ENCODE measurements at places on chromosomes 2 and 18.
A peak's percentile ranks its signal among the peaks of the same experiment; 100 is the strongest.

DNA sequence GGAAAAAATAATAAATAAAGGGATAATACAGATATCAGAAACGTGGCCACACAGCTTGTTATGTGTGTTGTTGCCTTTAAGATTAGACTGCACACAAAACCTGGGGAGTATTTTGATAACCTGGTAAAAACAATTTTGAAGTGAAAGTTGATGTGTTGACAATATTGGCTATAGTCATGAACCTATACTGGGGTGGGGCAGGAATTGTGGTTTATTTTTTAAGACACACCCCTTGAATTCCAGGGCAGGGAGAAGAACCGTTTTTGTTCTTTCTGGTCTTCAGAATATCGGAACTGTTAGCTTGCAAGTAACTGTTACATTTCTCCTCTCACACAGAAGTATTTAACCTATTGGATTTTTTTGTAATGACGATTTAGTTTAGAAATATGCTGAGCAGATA, 80.4 kb downstream of the LIMS1 start:
- H3K27me3 ChIP-seq: no peaks in the 10 kb centered on the region
- peaks cover 18% of the 10 kb centered on the region for H3K4me1 ChIP-seq
- DNase-seq: no peak
- H3K27ac ChIP-seq: no peak overlapping the region
- no peak overlapping the region for H3K4me3 ChIP-seq

DNA sequence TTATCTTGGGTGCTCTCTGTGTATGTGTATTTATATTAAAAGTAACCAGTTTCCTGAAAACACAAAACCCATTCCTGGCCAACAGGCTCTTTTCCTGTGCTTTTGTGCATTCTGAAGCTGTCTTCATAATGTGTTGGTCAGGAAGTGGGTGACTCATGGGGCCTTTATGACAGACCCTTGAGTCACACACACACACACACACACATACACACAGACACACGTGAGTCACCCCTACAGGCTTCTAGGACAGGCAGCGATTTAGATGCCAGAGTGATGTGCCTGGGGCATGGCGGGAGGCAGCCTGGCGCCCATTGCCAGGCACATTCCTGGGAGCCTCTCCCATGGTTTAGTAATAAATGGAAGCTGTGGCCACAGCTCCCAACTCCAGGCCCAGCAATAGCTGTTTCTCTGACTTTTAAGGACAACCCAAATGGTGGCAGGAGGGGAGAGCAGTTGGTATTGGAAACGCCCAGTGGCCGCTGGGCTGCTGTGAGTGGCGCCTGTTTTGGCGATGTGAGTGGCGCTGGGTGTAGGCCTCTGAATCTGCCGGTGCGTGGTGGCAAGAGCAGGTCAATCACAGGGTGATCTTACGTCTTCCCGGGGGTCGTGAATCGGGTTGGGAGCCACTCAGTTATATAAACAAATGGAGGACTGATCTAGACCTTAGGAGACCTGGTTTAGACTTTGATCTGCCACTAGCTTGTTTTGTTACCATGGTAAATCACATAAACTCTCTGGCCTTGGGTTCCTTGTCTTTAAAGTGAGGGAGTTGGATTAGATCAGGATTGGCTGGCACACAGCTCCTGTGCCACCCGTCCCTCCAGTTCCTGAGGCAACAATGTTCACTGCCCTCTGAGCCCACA, 150.7 kb upstream of the DLX2 start:
- no peak overlapping the region for H3K4me3 ChIP-seq
- H3K4me1 ChIP-seq: no peaks in the 10 kb centered on the region
- peak; percentile 28 for DNase-seq
- H3K36me3 ChIP-seq: no peaks in the 10 kb centered on the region
- peaks cover 3% of the 10 kb centered on the region for H3K27me3 ChIP-seq
- no peak overlapping the region for H3K27ac ChIP-seq

GRCh38 chr18:13394801-13395200, 176.2 kb downstream of the LDLRAD4 start:
- H3K36me3 ChIP-seq: peaks cover 13% of the 10 kb centered on the region
- no peak overlapping the region for H3K4me3 ChIP-seq
- H3K27me3 ChIP-seq: no peaks in the 10 kb centered on the region

- H3K4me3 ChIP-seq: no peak overlapping the region
- no peak for DNase-seq
- no peaks in the 10 kb centered on the region for H3K36me3 ChIP-seq
- no peaks in the 10 kb centered on the region for H3K27me3 ChIP-seq
- H3K4me1 ChIP-seq: no peaks in the 10 kb centered on the region
- H3K27ac ChIP-seq: no peak overlapping the region
Observed at GRCh38 chr2:104597942-104598341, 256.0 kb upstream of the POU3F3 start.

GRCh38 chr2:221518935-221519625, 53.0 kb downstream of the EPHA4 start:
- H3K4me1 ChIP-seq: no peaks in the 10 kb centered on the region
- H3K36me3 ChIP-seq: no peaks in the 10 kb centered on the region
- DNase-seq: no peak
- H3K4me3 ChIP-seq: no peak overlapping the region
- no peaks in the 10 kb centered on the region for H3K27me3 ChIP-seq
- H3K27ac ChIP-seq: no peak overlapping the region

GRCh38 chr2:127792805-127793204, 18.2 kb downstream of the WDR33 start:
- H3K27ac ChIP-seq: no peak overlapping the region
- H3K27me3 ChIP-seq: no peaks in the 10 kb centered on the region
- no peak for DNase-seq
- peaks cover 40% of the 10 kb centered on the region for H3K36me3 ChIP-seq

DNA sequence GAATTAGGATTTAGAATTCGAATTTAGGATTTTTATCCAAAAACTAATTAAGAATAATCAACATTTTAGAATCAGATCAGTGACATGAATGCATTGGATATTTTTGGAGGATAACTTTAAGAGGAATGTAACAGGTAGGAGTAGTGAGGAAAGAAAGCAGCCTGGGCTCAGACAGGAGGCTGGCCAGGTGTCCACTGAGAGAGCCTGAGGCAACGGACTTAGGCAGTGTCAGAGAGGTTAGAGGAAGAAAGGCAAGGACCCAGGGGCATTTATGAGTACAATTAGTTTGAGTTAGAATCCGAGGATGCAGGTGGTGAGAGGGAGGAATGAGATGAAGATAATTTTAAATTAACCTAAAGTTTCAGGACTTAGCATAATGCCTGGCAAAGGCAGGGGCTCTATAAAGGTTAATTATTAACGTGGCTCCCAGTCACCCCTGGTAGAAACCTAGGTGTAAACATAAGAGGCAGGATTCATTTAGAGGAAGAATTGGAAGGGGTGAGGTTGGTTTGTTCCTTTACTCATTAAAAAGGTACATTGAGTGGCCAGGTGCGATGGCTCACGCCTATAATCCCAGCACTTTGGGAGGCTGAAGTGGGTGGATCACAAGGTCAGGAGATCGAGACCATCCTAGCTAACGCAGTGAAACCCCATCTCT, 507.1 kb downstream of the TMEM182 start:
- H3K27ac ChIP-seq: no peak overlapping the region
- no peaks in the 10 kb centered on the region for H3K36me3 ChIP-seq
- no peaks in the 10 kb centered on the region for H3K27me3 ChIP-seq

GRCh38 chr2:206993964-206994363, 54.6 kb downstream of the CPO start:
- no peaks in the 10 kb centered on the region for H3K27me3 ChIP-seq
- no peak overlapping the region for H3K4me3 ChIP-seq
- H3K4me1 ChIP-seq: no peaks in the 10 kb centered on the region
- H3K27ac ChIP-seq: no peak overlapping the region
- no peaks in the 10 kb centered on the region for H3K36me3 ChIP-seq
- DNase-seq: no peak

DNA sequence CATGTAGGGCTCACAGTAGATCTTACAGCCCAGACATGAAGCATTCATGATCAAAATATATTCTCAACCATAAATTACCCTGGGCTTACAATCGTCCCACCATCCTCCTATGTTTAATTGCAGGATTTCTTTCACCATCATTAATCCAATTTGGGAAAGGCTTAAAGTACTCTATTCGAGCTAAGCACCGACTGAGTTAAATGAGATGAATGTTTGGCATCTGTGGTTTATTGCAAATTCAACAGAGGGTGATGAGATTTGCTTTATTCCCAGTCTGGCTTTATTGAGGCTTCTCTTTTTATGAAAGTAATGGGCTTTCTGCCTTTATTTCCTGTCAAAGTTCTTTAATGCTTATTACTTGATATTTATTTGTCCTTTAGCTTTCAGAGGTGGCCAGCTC, 159.0 kb downstream of the METTL4 start:
- no peak for DNase-seq
- no peak overlapping the region for H3K4me3 ChIP-seq
- H3K27ac ChIP-seq: no peak overlapping the region

GRCh38 chr18:44564922-44565321, 115.8 kb upstream of the SETBP1 start:
- H3K4me1 ChIP-seq: no peaks in the 10 kb centered on the region
- H3K27me3 ChIP-seq: no peaks in the 10 kb centered on the region
- H3K27ac ChIP-seq: no peak overlapping the region

GRCh38 chr2:65049010-65049639, 7.1 kb upstream of the CEP68 start:
- H3K27ac ChIP-seq: no peak overlapping the region
- H3K4me3 ChIP-seq: no peak overlapping the region
- H3K36me3 ChIP-seq: peaks cover 3% of the 10 kb centered on the region
- peaks cover 17% of the 10 kb centered on the region for H3K4me1 ChIP-seq
- DNase-seq: no peak
- no peaks in the 10 kb centered on the region for H3K27me3 ChIP-seq

GRCh38 chr18:53796040-53796729, 428.3 kb downstream of the MBD2 start:
- DNase-seq: no peak
- H3K4me1 ChIP-seq: no peaks in the 10 kb centered on the region
- no peak overlapping the region for H3K27ac ChIP-seq
- H3K36me3 ChIP-seq: no peaks in the 10 kb centered on the region
- H3K27me3 ChIP-seq: no peaks in the 10 kb centered on the region

GRCh38 chr2:109638795-109639194, 24.6 kb downstream of the SOWAHC start:
- no peak overlapping the region for H3K27ac ChIP-seq
- H3K36me3 ChIP-seq: no peaks in the 10 kb centered on the region
- DNase-seq: no peak
- H3K4me1 ChIP-seq: no peaks in the 10 kb centered on the region

DNA sequence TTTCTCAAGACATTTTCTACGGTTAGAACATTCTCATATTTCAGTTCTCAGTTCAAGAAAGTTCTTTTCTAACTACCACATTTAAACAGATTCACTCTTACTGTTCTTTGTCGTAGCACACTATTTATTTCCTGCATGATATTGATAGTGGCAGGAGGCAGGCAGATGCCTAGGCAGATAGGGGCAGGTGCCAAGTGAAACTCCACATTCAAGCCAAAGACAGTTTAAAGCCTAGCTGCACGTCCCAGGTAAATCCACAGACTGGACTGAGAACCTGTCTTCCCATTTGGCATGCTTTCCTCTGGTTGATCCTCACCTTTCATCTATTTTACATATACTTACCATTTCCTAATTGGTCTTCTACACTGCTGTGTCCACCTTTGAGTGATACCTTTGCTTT, 359.3 kb downstream of the TMX3 start:
- DNase-seq: no peak
- H3K36me3 ChIP-seq: no peaks in the 10 kb centered on the region
- H3K27me3 ChIP-seq: no peaks in the 10 kb centered on the region
- H3K4me3 ChIP-seq: no peak overlapping the region

DNA sequence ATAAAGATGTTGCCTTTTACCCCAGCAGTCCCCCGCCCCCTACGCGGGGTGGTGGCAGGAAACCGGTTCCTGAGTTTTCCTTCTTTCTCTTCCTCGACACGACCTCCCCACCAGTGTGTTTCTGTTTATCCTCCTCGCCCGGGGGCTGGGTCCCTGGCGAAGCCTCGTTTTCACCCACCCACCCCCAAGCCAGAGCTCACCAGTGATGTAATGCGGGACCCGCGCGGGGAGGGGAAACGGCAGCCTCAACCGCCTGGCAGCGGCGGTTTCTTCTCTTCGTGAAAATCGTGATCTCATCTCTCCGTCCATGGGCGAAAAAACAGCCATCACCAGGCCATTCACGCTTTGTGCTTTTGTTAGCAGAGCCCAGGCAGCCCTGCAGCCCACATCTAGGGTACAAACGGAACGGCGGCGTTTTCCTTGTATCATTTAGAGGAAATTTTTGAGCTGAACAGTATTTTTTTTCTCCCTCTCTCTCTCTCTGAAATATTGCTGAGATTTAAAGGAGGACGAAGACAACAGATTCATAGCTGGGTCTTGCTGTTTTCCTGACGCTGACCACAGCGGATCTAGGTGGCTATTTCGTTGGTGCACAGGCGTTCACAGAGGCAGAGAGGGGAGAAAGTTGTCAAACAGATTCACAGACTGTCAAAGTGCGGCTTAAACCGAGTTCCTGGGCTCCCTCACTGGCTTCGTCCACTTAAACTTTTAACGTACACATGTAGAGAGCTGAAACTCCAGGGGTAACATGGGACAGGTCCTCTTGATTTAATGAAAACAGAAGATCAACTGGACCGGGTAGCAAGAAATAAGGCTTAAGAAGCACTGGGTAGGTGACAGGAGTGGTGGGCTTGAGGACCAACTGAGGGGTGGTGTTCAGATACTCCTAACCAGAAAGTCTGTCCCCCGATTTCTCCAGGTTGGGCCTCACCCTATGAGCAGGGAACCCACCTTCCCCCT, 21.9 kb upstream of the PAX3 start:
- H3K27ac ChIP-seq: no peak overlapping the region
- no peaks in the 10 kb centered on the region for H3K27me3 ChIP-seq
- no peaks in the 10 kb centered on the region for H3K36me3 ChIP-seq
- no peak overlapping the region for H3K4me3 ChIP-seq
- DNase-seq: no peak
- H3K4me1 ChIP-seq: no peaks in the 10 kb centered on the region

DNA sequence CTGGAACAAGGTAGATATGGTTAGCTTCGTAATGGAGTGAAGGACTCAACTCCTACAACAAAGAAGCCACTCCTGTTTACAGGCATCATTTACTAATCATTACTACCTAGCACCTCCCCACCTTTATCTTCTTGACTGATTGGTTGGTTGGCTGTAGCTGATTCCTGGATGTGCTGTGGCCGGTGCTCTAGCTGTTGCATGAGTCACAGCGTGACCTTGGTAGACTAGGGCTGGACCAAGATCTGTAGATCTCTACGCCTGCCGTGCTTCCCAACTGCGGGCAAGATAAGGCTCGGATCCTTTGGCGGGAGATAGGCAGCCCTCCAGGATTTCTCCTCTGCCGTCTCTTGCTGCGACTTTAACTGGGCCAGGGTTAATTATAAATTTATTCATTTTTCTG, 194.3 kb upstream of the SOX11 start:
- H3K36me3 ChIP-seq: no peaks in the 10 kb centered on the region
- no peaks in the 10 kb centered on the region for H3K4me1 ChIP-seq
- no peaks in the 10 kb centered on the region for H3K27me3 ChIP-seq

DNA sequence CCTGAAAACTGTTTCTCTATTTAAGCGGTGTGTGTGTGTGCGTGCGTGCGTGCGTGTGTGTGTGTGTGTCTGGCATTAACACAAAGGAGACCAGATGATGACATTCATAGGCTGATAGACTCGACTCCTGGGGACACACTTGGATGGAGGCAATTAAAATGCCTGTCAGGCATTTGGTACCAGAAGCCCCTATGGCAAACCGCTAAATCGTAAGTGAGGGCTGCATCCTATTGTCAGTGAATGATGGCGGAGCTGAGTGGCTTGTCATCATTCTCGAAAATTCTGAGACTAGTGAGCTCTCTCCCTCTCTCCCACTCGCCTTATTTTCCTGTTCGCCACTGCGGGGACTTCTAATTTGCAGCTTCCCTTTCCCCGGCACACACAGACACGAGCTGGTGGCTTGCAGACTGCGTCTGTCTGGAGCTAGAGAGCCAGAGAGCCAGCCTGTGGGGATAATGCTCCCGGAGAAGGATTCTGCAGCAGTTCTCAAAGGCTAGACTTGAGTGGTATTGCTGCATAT, 155.4 kb downstream of the MAP2 start:
- H3K27ac ChIP-seq: no peak overlapping the region
- no peaks in the 10 kb centered on the region for H3K4me1 ChIP-seq
- H3K4me3 ChIP-seq: no peak overlapping the region
- no peaks in the 10 kb centered on the region for H3K36me3 ChIP-seq
- no peaks in the 10 kb centered on the region for H3K27me3 ChIP-seq
